ENCODE measurements at places on chromosomes 2 and 18. TPM values are rescaled to one million over a fixed set of nuclear protein-coding genes. Genes with fewer than 3 reads are reported as not detected.

DNA sequence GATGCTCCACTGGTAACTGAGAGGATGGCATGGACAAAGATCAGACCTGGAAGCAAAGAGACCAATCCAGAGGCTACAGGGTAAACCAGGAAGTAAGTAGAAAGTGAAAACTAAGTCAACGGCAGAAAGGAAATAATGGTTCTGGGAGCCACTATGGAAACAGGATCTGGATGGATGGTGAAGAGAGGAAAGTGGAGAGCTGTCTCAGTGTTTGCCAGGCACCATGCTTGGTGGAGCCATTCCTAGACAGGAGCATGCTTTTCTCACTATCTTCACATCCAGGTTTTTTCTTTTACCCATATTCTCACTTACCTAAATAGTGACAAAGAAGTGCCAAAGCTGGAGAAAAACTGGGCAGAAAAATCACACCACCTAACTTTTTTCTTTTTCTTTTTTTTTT lies 22.2 kb downstream of the ZNF521 start:
- no peak overlapping the region for H3K4me3 ChIP-seq
- H3K4me1 ChIP-seq, result 0 out of 2 replicates have a peak, but pooled peaks cover 3% of the 10 kb centered on the region
- H3K36me3 ChIP-seq, result peaks cover 8% of the 10 kb centered on the region
- no peak for DNase-seq

DNA sequence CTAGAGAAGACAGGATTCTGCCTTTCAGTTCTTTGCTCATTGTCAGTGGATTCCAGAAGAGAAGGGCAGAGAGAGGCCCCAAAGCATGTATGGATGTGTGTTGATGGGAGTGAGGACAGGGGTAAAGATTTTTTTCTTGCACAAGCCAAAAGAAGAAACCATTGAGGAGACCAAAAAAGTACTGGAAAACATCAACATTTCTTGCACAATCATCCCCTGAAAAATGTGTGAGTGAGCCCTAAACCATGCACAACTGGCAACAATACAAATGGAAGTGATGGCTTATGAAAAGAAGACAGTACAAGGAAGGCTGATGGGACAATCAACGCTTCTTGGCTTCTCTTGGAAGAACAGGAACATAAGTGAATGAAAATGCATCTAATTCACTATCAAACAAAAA lies 5.6 kb upstream of the SMAD7 start:
- peak overlapping the region; percentile 78 for H3K27ac ChIP-seq
- H3K27me3 ChIP-seq, result no peaks in the 10 kb centered on the region
- peaks cover 26% of the 10 kb centered on the region for H3K4me1 ChIP-seq
- DNase-seq, result peak; percentile 78
- no peaks in the 10 kb centered on the region for H3K36me3 ChIP-seq
- H3K4me3 ChIP-seq, result no peak overlapping the region

DNA sequence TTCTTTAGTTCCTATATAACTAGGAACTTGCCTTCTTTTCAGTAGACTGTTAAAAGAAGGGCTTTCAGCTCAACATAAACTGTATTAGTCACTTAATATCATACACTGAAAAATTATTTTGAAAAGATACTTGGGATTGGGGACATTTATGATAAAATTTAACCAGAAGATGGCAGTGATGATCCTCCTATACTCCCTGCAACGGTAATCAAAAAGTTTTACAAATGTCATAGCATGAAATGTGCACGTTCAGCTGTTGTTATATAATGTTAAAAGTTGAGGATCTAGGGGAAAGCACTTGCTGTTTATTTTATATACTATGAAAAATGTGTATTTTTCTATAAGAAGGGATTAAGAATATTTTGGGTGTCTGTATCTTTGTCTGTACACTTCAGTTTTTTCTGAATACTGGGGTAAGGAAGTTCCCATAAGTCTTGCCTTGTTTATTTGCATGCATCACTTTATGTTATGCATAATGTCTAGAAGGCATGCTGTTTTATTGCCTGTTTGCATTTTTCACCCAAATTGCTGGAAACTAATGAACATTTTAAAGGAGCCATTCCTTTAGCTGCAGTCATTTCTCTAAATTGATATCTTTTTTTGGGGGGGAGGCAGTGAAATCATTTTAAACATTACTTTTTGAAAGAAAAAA lies 19.0 kb downstream of the DYNC1I2 start:
- DNase-seq, result peak; percentile 46
- peaks cover 5% of the 10 kb centered on the region for H3K4me1 ChIP-seq
- no peak overlapping the region for H3K4me3 ChIP-seq
- H3K27ac ChIP-seq, result no peak overlapping the region
- no peaks in the 10 kb centered on the region for H3K27me3 ChIP-seq

GRCh38 chr2:150681120-150681804 lies 193.8 kb upstream of the RND3 start:
- no peaks in the 10 kb centered on the region for H3K27me3 ChIP-seq
- H3K4me1 ChIP-seq, result peaks cover 7% of the 10 kb centered on the region
- H3K27ac ChIP-seq, result peak overlapping the region; percentile 81

- no peak within 1 kb of the TSS for H3K4me3 ChIP-seq
- H3K4me1 ChIP-seq, result peaks cover 8% of the 10 kb centered on the region
- peak within 1 kb of the TSS; percentile 86 for H3K27ac ChIP-seq
- no peaks in the 10 kb centered on the region for H3K27me3 ChIP-seq
- DNase-seq, result peak; percentile 86
These were observed at the start of gene WIPF1 for GRCh38 chr2:174597345-174598047. Gene WIPF1 (minus strand): TSS chr2:174597804. CDS start chr2:174585573, 12,231 bp downstream.

DNA sequence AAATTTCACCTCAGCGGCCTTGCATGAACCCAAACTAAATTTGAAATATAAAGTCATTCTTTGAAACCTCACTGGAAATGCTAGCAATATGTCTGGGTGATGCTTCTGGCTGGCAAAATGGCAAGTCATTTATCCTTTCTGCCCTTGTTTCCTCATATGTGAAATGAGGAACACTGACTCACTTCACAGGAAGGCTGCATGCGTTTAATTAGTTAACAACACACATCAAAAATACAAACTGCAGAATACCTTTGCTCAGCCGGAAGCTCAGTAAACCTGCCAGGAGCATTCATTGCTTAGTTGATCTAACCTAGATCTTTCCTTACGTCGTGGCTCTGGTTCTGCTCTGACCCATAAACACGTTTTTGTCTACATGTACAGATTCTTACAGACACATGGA lies 214.2 kb upstream of the ACVR2A start:
- no peak overlapping the region for H3K27ac ChIP-seq
- H3K27me3 ChIP-seq, result no peaks in the 10 kb centered on the region
- H3K36me3 ChIP-seq, result no peaks in the 10 kb centered on the region
- H3K4me3 ChIP-seq, result no peak overlapping the region
- no peak for DNase-seq
- H3K4me1 ChIP-seq, result no peaks in the 10 kb centered on the region

The FBXO48 gene
- total RNA-seq, result 0.18 TPM

GRCh38 chr2:202669841-202670240 lies 35.1 kb downstream of the FAM117B start:
- no peak for DNase-seq
- no peak overlapping the region for H3K4me3 ChIP-seq
- H3K27me3 ChIP-seq, result no peaks in the 10 kb centered on the region
- no peaks in the 10 kb centered on the region for H3K4me1 ChIP-seq

DNA sequence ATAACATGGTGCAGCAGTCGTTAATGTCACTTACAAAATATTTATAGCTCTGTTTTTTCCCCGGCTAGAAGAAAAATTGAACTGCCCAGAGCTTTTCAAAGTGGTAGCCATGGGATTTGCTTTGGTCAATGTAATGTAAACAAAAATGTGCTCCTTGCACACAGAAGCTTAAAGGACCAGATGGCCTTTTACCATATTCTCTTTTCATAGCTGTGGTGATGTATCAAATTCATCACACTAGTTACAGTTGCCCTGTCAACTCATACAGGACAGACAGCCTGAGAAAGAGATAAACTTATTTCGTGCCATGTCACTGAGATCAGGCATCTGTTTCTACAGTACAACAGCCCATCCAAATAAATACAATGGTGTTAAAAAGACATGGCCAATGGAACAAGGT lies 368.1 kb upstream of the CDH19 start:
- H3K4me3 ChIP-seq, result no peak overlapping the region
- H3K4me1 ChIP-seq, result no peaks in the 10 kb centered on the region
- no peak overlapping the region for H3K27ac ChIP-seq
- DNase-seq, result no peak

DNA sequence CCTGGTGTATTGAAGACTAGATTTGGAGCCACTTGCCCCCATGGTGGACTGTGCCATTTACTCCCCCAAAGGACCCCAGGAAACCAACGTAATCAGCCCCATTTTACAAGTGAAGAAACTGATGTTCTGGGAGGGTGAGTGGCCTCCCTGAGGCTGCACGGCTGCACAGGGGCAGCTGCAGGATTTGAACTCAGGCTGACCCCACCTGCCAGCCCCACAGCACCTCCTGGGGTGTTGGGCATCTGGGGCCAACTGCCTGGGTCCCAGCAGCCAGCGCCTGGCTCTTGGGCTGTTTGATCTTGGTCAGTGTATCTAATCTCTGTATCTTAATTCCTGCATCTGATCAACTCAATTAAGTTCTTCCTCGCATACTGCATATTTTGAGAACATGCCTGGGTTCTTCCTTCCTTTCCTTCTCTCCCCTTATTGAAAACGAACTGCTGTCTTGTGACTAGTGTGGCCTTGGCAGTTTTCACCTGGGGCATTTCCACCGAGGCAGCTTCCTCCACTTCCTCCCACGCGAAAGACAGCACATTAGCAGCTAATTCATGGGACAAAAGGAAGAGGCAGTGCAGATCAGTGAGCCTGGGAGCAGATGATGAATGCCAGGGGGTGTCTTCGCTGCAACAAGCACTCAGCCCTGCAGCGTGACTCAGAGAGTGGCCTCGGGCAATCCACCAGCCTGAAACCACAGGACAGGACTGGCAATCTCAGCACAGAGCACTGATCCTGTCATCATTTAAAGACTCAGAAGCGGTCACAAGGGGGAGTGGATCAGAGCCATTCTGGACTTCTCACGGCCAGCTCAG lies 184.1 kb upstream of the RAB12 start:
- no peak overlapping the region for H3K27ac ChIP-seq
- H3K4me3 ChIP-seq, result no peak overlapping the region
- no peaks in the 10 kb centered on the region for H3K36me3 ChIP-seq
- H3K4me1 ChIP-seq, result peaks cover 5% of the 10 kb centered on the region
- peaks cover 6% of the 10 kb centered on the region for H3K27me3 ChIP-seq
- peak; percentile 75 for DNase-seq

DNA sequence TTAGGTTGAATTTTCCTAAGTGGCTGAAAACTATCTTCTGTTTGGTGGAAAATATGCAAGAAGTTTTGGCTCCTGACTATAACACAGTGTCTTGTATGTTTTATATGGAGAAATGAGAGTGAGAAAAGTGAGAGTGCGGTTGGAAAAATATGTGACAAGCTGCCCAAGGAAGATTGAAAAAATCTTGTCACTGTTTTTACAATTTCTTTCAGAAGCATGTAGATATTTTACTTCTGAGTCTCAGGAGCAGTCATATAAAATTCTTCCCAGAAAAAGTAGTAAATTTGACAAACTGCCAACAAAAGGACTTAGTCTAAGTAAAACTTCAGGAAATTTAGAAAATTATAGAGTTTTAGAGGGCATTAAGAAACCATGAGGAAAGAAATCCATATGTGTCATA lies 19.4 kb upstream of the RMND5A start:
- H3K27ac ChIP-seq, result no peak overlapping the region
- H3K4me1 ChIP-seq, result peaks cover 6% of the 10 kb centered on the region
- H3K36me3 ChIP-seq, result no peaks in the 10 kb centered on the region

- H3K36me3 ChIP-seq, result no peaks in the 10 kb centered on the region
- DNase-seq, result no peak
- H3K27me3 ChIP-seq, result peaks cover 21% of the 10 kb centered on the region
- no peak overlapping the region for H3K4me3 ChIP-seq
These were observed 161.0 kb upstream of the ID2 start for GRCh38 chr2:8520791-8521344.

DNA sequence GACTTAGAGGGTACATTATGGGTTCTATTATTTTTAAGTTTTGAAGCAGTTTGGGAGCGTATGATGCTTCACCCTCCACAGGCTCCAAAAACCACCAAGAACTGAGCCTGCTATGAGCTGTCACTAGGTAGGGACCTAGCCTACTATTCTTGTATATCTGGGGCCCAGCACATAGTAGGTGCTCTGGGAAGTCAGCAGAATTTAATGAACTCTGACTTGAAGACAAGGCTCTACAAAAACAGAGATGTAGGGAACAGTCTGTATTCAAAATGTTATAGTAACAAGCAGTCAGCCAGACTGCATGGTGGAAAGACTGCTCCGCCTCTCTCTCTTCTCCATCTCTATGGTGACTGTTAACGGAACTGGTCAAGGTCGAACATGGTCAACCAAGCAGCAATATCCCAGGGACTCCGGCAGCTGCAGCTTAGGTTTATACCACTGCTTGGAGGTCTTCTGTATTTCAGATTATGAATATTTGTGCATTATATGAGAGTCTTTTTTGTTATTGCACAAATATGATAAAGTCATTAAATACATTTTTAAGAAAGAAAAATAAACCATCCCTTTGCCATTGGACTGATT lies 22.2 kb upstream of the YWHAQ start:
- DNase-seq, result no peak
- H3K4me3 ChIP-seq, result no peak overlapping the region
- no peaks in the 10 kb centered on the region for H3K36me3 ChIP-seq
- H3K27me3 ChIP-seq, result peaks cover 2% of the 10 kb centered on the region

- H3K36me3 ChIP-seq, result no peaks in the 10 kb centered on the region
- H3K27ac ChIP-seq, result no peak overlapping the region
- H3K4me1 ChIP-seq, result peaks cover 4% of the 10 kb centered on the region
- H3K27me3 ChIP-seq, result no peaks in the 10 kb centered on the region
These were observed 279.9 kb upstream of the NCKAP5 start for GRCh38 chr2:133848111-133848649.

DNA sequence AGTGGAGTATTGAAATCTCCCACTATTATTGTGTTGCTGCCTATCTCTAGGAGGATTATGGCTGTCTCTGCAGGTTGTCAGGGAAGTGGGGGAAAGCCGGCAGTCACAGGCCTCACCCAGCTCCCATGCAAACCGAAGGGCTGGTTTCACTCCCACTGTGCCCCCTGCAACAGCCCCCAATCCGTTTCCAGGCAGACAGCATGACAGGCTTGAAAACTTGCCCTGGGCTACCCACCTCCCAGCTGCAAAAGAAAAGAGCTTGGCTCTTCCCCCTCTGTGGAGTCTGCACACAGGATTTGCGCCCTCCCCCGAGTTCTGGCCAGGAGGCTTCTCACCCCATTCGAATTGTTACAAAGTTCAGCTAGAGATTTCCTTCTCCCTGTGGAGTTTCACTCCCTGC lies 87.4 kb upstream of the MSTN start:
- no peak for DNase-seq
- H3K27me3 ChIP-seq, result no peaks in the 10 kb centered on the region
- no peaks in the 10 kb centered on the region for H3K36me3 ChIP-seq
- H3K4me3 ChIP-seq, result no peak overlapping the region
- H3K4me1 ChIP-seq, result no peaks in the 10 kb centered on the region

All from IMR-90 (cell line).